Breast epithelium (tissue), 4 donors: ENCODE measurements at places on chromosomes 12 and 14. TPM values are rescaled to one million over a fixed set of nuclear protein-coding genes. Genes with fewer than 3 reads are reported as not detected.
A peak's percentile ranks its signal among the peaks of the same experiment; 100 is the strongest.

LPAR5 gene
- total RNA-seq = 0.98 TPM

- DNase-seq = no peak
- H3K36me3 ChIP-seq = no peaks in the 10 kb centered on the region
- no peak overlapping the region for H3K27ac ChIP-seq
- H3K4me1 ChIP-seq = no peaks in the 10 kb centered on the region
These were observed 153.7 kb upstream of the PZP start for GRCh38 chr12:9361879-9362326.

- no peak overlapping the region for H3K4me3 ChIP-seq
- no peak for DNase-seq
- no peak overlapping the region for H3K27ac ChIP-seq
- H3K27me3 ChIP-seq = no peaks in the 10 kb centered on the region
- no peaks in the 10 kb centered on the region for H3K36me3 ChIP-seq
These were observed 165.8 kb downstream of the EMP1 start for GRCh38 chr12:13362260-13362841.

KRT84 gene
- total RNA-seq = not detected

DNA sequence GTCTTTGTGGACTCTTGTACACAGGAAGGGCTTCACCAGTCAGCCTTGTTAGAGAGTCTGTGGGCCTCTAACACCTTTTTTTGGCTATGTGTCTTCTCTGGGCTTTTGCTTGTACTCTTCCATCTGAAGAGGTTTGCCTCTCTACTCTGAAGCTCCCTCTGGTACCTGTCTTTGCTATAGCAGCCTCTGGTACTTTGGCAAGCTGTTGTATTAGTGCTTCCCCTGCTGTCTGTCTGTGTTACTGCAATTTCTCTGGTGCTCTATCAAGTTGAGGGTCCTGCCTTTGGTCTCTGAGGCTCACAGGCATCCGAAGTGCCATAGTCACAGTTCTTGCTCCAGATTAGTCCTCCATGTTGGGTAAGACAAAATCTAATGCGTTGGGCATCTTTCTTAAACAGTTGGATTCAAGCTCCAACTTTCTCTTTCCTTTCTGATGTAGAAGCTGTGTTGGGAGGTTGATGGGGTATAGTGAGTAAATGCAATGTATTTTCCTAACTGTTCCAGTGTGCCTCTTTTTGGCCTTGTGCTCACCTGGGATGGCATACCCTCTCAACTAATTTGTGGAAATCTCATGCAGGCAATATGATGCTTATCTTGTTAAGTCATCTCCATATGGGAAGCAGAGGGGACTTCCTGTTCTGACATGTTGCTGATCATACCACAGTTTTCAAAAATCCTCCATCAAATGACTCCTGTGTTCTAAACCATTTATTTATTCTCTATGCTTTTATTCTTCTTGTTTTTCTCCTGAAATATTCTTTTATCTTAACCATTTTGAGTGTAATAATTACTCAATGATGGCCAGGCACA lies 88.8 kb downstream of the ATF7IP start:
- H3K36me3 ChIP-seq = peaks cover 4% of the 10 kb centered on the region
- DNase-seq = no peak
- H3K27ac ChIP-seq = no peak overlapping the region
- H3K27me3 ChIP-seq = no peaks in the 10 kb centered on the region
- no peaks in the 10 kb centered on the region for H3K4me1 ChIP-seq
- no peak overlapping the region for H3K4me3 ChIP-seq

GRCh38 chr12:28870839-28871440 lies 278.1 kb upstream of the FAR2 start:
- no peak for DNase-seq
- no peak overlapping the region for H3K4me3 ChIP-seq
- no peak overlapping the region for H3K27ac ChIP-seq
- H3K27me3 ChIP-seq = no peaks in the 10 kb centered on the region

CABP1 gene
- 0.80 TPM for total RNA-seq

GRCh38 chr12:59708484-59708883 lies 112.7 kb downstream of the SLC16A7 start:
- no peaks in the 10 kb centered on the region for H3K27me3 ChIP-seq
- no peaks in the 10 kb centered on the region for H3K36me3 ChIP-seq
- DNase-seq = no peak
- no peak overlapping the region for H3K27ac ChIP-seq

CLEC2A gene
- not detected for total RNA-seq

DNA sequence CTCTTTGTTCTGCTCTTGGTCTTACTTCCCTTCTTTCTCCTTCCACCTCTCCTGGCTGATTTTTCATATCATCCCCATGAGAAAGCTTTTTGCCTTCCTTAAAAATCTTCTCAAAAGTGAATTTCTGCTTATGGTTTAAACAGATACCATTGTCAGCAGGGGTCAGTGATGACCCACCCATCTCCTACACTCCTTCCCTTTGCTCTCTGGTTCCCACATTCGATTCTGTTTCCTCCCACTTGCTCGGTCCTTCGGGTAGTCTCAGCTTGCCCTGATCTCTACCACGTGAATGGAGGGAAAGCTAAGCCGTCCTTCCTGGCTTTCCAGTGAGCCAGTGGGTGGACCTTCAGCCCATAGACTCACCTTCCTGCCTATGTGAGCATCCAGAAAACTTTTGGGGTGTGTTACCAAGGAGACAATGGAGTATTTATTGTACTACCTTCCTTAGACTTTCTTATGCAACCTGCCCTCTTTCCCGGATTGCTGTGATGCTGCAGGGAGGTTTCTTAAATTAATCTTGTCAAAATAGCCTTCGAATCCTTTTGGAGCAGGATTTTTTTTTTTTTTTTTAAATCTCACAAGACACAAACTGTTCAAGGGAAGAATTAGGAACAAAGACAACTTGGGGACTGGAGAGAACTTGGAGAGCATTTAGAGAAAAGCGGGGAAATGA lies 306.3 kb downstream of the CACNA1C start:
- H3K27me3 ChIP-seq = no peaks in the 10 kb centered on the region
- DNase-seq = no peak
- peak overlapping the region; percentile 79 for H3K27ac ChIP-seq
- H3K4me1 ChIP-seq = no peaks in the 10 kb centered on the region
- no peaks in the 10 kb centered on the region for H3K36me3 ChIP-seq

RTN1 gene
- total RNA-seq = 44.5 TPM

DNA sequence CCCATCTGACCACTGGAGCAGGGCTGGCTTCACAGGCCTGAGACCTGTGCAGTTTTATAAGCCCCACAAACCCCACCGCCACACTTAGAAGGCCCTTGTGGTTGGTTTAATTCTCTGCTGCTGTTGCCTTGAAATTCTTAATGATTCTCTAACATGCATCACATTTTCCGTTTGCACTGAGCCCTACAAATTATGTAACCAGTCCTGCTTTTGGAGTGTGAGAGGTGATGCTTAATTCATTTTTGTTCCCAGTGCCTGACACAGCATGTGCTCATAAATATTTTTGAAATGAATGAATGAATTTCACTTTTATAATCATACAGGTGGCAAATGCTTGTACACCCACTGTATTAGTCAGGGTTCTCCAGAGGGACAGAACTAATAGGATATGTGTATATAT lies 52.8 kb upstream of the PLXNC1 start:
- no peak overlapping the region for H3K4me3 ChIP-seq
- no peak overlapping the region for H3K27ac ChIP-seq
- H3K4me1 ChIP-seq = peaks cover 4% of the 10 kb centered on the region

DNA sequence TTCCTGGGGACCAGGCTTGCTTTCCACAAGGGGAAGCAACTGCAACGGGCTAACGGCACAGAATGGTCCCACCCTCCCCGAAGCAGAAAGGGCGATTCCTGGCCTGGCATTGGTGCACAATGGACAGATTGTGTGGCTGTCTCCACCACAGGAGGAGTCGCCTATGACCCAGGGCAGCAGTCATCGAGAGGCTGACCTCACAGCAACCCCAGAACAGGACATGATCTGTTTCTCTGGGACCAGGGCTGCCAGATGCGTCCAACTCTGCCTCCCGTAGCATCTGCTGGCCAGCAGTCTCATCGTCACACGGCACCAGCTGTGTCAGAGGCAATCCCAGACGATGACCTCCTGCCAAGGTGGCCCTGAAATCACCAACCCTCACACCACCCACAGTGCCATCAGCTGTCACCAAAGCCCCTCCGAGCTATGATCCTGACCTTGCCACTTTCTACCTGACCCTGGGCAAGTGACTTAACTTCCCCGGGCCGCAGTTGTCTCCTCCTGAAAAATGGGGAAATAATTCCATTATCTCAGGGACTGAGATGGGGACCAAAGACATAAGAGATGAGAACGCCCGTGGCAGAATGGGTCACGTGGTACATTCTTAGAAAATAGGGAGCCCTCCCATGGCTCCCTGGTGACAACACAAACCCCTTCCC lies 86.7 kb downstream of the CHGA start:
- DNase-seq = no peak
- no peaks in the 10 kb centered on the region for H3K27me3 ChIP-seq
- H3K4me3 ChIP-seq = no peak overlapping the region

GLS2 gene
- total RNA-seq = 0.16 TPM

- no peaks in the 10 kb centered on the region for H3K36me3 ChIP-seq
- H3K4me1 ChIP-seq = no peaks in the 10 kb centered on the region
- no peak for DNase-seq
- peak overlapping the region; percentile 94 for H3K27ac ChIP-seq
- H3K4me3 ChIP-seq = peak overlapping the region; percentile 82
- H3K27me3 ChIP-seq = peaks cover 4% of the 10 kb centered on the region
These were observed 1.6 kb downstream of the HOXC9 start for GRCh38 chr12:54001283-54002187.

DNA sequence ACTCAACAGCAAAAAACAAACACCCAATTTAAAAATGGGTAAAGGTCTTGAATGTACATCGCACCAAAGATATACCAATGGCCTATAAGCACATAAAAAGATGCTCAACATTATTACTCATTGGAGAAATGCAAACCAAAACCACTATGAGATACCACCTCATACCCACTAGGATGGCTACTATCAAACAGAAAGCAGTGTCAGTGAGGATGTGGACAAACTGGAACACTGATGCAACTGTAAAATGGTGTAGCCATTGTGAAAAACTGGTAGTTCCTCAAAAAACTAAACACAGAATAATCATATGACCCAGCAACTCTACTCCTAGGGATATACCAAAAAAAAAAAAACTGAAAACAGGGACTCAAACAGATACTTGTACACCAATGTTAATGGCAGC lies 49.3 kb downstream of the CDK17 start:
- no peak overlapping the region for H3K4me3 ChIP-seq
- H3K4me1 ChIP-seq = no peaks in the 10 kb centered on the region
- no peak for DNase-seq
- no peaks in the 10 kb centered on the region for H3K27me3 ChIP-seq
- no peak overlapping the region for H3K27ac ChIP-seq

DNA sequence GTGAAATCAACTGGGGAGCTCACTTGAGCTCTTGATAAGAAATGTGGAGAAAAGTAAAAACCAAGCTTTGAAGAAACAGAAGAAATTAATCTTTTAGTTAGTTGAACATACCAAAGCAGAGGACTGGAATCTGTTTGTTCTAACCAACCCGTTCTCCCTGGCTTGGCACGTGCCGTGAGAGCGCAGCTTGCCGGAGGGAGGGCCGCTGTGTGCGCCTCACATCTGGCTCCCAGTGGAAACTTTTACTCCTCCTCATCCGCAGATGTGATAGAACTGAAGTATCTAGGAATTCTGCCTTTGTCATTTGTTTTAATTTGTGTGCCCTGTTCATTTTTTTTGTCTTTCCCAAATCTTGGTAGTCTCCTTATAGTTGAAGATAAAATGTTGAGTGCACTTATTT lies 64.9 kb downstream of the DDX51 start:
- H3K4me3 ChIP-seq = no peak overlapping the region
- DNase-seq = no peak
- no peak overlapping the region for H3K27ac ChIP-seq
- H3K36me3 ChIP-seq = no peaks in the 10 kb centered on the region
- H3K4me1 ChIP-seq = no peaks in the 10 kb centered on the region
- H3K27me3 ChIP-seq = no peaks in the 10 kb centered on the region

GRCh38 chr12:11969437-11970154 lies 101.1 kb upstream of the BCL2L14 start:
- no peak overlapping the region for H3K4me3 ChIP-seq
- no peaks in the 10 kb centered on the region for H3K4me1 ChIP-seq
- H3K27me3 ChIP-seq = no peaks in the 10 kb centered on the region
- H3K27ac ChIP-seq = no peak overlapping the region
- no peaks in the 10 kb centered on the region for H3K36me3 ChIP-seq

DNA sequence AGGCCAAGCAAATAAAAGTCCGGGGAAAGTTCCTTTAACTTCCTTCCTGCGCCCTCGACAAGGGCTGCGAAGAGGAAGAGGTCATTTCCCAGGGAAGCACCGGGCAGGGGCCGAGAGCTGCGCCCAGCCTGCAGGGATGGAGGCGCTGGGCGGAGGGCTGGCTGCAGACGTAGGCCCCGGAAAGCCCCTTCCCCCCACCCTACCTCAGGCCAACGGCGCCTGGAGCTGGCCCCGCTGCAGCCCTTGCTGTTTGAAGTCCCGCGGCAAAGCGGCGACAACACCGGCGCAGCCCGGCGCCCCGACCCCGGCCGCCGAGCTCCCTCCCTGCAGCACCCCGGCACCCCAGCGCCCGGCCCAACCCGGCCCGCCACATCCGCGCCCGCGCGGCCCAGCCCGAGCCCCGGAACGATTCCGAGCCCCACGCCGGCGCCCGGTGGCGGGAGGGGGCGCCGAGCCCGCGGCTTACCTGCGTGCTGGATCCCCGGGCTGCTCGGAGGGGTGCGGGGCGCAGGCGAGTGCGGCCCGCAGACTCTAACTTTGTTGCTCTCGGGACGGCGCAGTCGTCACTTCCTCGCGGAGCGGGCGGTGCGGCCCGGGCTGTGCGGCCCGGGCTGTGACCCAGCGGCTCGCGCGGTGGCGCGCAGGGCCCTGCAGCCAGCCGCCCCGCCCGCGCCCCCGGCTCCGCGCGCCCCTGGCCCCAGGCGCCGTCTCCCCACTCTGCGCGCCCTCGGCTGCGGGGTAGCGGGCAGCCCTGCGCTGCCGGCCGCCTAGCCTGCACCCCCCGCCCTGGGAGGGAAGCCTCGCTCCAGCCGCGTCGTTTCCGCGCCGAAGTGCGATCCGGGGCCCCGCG lies 64.8 kb upstream of the PTGR2 start:
- H3K4me1 ChIP-seq = peaks cover 45% of the 10 kb centered on the region
- H3K36me3 ChIP-seq = no peaks in the 10 kb centered on the region
- H3K27ac ChIP-seq = peak overlapping the region; percentile 98
- DNase-seq = peak; percentile 46
- no peaks in the 10 kb centered on the region for H3K27me3 ChIP-seq

FOXG1 gene
- total RNA-seq = not detected

KRT78 gene
- not detected for total RNA-seq

GALNT8 gene
- 1.3 TPM for total RNA-seq
